H1 (cell line): ENCODE measurements at places on chromosomes 1 and 21.

DNA sequence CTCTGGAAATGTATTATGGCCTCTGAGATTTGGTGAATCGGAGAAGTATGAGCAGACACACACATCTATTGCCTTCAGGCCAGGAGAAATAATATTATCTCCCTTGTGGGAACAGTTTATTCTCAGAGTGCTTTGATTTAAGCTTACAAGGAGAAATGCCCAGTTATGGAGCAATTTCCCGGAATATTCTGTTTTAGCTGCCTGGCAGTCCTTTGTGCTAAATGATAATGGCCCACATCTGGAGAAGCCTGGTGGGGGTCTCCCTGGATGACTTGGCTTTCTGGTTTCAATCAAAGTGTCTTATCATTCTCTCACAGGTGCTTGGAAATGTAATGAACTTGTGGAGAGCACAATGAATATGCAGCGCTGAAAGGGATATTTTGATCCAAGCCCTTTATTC, 389.6 kb upstream of the USP24 start:
- no peak for DNase-seq

DNA sequence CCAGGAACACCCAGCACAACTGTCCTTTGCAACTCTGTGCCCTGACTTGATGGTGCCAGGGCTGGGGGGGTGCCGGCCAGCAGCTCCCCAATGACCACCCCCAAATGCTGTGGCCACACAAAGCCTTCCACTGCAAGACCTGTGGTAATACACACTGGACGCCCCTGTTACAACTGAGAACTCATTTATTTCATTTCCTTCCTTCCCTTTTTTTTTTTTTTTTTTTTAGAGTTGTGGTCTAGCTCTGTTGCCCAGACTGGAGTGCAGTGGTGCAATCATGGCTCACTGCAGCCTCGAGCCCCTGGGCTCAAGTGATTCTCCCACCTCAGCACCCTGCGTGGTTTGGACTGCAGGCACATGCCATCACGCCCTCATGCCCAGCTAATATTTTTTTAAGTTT, 25.2 kb downstream of the TP73 start:
- DNase-seq = no peak

DNA sequence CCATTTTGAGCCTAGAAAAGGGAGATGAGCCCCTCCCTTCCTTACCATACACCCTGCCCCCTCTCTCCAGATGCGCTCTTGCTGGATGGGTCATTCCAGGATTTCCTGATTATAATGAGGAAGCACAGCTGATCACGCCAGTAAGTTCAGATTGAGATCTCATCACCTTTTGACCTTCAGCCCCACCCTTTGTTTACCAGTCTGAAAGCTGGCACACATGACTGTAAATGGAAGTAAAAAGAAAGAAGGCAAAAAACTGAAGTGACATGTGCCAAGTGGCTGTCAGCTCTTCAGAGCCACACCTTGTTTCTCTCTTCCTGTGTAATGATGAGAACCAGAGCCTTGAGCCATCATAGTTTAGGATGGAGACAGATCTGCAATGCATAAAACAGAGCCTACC, 27.9 kb downstream of the S1PR1 start:
- no peak for DNase-seq

DNA sequence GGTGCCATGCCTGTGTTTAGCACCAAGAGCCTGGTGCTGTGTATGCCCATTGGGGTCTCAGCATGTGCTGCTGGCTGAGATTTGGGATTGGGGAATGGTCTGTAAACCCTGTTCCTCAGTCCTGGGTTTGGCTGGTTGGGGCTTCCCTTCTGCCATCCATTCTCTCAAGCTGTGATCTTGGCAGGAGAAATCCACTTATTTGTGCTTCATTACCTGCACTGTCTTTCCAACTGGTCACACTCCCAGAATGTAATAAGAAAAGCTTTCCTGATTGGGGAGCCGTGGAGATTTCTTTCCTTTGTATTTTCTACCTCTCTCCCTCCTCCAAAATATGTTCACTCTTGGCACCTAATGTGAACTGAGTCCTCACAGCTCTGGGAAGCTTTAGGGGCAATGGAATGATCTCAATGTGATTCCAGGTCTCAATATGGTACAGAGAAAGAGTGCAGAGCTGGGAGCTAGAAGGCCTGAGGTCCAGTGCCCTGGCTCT, 23.0 kb upstream of the KCNA10 start:
- DNase-seq = no peak

DNA sequence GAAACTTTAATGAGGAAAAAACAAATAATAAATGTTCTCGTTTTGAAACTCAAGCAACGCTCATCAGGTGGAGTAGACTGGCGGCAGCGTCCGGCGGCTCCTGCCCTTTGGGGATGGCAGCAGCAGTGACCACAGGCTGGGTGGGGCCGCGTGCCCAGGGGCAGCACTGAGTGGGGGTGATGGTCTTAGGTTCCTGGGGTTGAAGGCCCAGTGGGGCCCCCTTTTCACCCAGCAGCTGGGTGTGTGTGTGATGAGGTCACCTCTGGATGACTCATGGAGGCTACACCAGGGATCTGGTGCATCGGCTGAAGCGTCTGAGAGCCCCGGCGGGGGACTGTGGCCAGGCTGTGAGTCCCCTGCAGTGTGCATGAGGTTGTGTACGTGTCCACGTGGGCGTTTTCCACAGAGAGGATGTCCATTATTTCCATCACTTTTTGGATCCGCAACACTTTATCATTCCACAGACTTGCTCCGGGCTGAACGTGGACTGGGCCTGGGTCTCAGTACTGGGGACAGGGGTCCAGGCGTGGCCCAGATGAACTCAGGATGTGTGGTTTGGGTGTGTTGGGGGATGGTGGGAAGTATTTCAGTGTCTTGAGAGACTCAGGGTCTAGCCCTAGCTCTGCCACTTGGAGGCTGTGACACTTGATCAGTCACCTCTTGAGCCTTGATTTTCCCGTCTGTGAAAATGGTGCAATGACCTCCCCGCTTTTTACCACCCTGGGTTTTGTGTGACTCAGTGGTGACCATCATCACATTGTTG, 25.6 kb downstream of the LDLRAP1 start:
- no peak for DNase-seq

DNA sequence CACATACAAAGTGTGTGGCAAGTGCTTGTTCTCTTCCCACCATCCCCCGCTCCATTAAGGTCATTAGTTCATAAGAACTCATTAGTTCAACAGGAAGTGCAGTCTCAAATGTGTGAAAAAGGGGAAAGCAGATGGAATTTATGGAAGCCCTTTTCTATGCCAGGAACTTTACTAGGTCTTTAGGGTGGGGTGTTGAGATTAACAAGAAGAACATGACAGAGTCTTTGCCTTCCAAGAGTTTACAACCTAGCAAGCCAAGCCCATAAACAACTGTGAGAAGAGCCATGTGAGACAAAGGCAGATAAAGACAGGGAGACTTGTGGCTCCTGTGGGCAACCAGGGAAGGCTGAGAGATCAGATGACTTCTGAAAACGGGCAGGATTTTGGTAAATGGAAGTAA, 21.4 kb downstream of the PLEKHA6 start:
- DNase-seq = no peak
